GM23248 (cell line): ENCODE measurements at places on chromosomes 1 and 21.

DNA sequence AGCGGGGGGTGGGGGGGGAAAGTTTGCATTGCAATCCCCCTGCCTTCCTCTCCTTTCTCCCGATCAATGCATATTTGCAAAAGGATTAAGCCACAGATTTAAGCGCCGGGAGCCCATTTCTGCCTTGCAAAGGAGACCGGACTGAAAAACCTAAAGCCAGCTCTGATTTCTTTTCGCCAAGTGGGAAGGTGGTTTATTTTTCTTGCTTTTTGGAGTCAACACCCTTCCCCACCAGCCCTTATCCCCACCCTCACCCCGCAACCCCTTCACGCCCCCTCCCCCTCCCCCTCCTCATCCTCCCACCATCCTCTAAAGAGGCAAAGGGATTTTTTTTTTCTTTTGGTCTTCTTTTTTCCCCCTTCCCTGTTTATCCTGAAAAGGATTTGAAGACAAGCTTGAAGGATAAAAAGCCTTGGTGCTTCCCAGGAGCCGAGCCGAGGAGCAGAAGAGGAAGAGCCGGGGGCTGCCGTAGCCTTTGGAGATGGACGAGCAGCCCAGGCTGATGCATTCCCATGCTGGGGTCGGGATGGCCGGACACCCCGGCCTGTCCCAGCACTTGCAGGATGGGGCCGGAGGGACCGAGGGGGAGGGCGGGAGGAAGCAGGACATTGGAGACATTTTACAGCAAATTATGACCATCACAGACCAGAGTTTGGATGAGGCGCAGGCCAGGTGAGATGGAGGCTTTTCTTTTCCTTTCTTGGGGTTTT is 513 bp downstream of the PBX1 start:
- DNase-seq = peak; percentile 60
- peak overlapping the region; percentile 65 for H3K27ac ChIP-seq
- H3K36me3 ChIP-seq = no peaks in the 10 kb centered on the region
- peak overlapping the region; percentile 84 for H3K4me3 ChIP-seq
- H3K4me1 ChIP-seq = no peaks in the 10 kb centered on the region

DNA sequence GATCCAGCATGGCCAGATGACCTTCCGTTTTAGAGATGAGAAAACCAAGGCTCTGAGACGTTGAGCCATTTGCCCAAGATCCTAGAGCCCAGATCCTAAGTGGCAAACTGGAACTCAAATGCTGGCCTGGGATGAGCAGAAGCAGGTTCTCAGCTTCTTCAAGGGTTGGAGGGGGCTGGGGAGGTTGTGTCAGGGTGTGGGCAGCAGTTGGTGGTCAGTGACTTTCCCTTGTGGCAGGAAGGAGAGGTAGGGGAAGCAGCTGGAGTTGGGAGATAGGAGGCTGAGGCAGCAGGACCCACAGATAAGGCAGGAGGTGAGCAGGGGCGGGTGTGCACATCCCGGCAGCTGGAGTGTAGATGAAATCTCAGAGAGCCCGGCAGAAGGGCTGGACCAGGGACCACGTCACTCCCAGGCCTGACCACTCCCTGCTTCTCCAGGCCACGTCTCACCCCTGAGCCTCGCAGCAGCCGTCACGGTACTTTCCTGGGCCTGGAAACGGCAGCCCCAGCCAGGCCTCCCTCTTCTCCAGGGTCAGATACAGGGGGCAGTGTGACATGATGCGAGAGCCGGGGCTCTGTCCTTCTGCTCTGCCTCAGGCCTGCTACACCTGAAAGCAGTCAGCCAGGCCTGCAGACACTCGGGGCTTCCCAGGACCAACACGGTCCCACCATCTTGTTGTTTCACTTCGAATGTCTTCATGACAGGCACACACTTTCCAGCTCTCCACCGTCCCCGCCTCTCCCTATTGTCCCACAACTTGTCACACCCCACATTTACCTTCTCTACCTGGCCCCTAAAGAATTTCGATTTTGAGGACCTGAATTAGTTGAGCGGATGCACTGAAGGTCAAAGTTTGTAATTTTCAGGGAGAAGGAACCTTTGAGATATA is 11.5 kb upstream of the LAPTM5 start:
- no peak for DNase-seq
- no peaks in the 10 kb centered on the region for H3K4me1 ChIP-seq
- no peak overlapping the region for H3K4me3 ChIP-seq
- no peak overlapping the region for H3K27ac ChIP-seq

GRCh38 chr1:204463125-204464060 is 31.2 kb downstream of the PIK3C2B start:
- DNase-seq = peak; percentile 52
- no peak overlapping the region for H3K27ac ChIP-seq
- H3K36me3 ChIP-seq = no peaks in the 10 kb centered on the region
- H3K4me1 ChIP-seq = no peaks in the 10 kb centered on the region
- peaks cover 6% of the 10 kb centered on the region for H3K27me3 ChIP-seq
- H3K4me3 ChIP-seq = no peak overlapping the region

GRCh38 chr1:47755101-47755990 is 241.8 kb downstream of the TRABD2B start:
- H3K4me3 ChIP-seq = no peak overlapping the region
- peak; percentile 8 for DNase-seq
- no peaks in the 10 kb centered on the region for H3K36me3 ChIP-seq
- no peak overlapping the region for H3K27ac ChIP-seq
- no peaks in the 10 kb centered on the region for H3K4me1 ChIP-seq

GRCh38 chr1:61435226-61435625 is 289.7 kb downstream of the TM2D1 start:
- DNase-seq = no peak
- H3K27me3 ChIP-seq = no peaks in the 10 kb centered on the region
- no peaks in the 10 kb centered on the region for H3K36me3 ChIP-seq
- no peak overlapping the region for H3K27ac ChIP-seq
- no peak overlapping the region for H3K4me3 ChIP-seq

DNA sequence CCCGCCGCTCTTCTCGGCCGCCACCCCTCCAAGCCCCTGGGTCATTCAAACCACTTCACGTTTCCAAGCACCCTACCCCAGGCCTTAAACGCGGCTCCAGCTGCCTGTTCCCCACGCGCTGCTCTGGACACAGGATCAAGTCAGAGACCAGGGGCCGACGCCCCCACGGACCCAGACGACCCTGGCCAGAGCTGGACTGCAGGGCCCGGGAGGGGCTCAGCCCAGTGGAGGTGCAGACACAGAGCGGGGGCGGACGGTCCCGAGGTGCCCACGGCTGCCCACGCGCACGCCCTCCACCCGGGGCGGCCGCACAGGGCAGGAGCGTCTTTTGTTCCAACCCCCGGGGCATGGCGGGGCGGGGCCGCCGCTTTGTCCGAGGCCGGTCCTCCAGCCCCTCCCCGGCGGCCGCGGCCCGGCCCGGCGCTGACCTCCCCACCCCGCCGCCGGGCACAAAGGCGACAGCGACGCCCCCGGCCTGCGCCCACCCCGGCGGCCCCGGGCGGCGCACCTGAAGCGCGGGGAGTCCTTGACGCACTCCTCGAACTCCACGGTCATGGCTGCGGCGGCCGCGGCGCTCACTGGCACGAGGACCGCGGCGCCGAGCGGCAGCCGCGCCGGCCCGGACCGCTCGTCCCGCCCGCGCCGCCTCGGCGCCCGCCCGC is 338 bp downstream of the ACAP3 start:
- DNase-seq = peak; percentile 67
- H3K4me1 ChIP-seq = peaks cover 22% of the 10 kb centered on the region
- peak overlapping the region; percentile 79 for H3K27ac ChIP-seq
- H3K4me3 ChIP-seq = peak overlapping the region; percentile 99
- H3K36me3 ChIP-seq = peaks cover 4% of the 10 kb centered on the region; the same call in 1 of the 2 replicates

GRCh38 chr1:116559304-116559761 is 11.5 kb downstream of the CD58 start:
- no peaks in the 10 kb centered on the region for H3K27me3 ChIP-seq
- H3K4me3 ChIP-seq = no peak overlapping the region
- no peaks in the 10 kb centered on the region for H3K36me3 ChIP-seq
- H3K4me1 ChIP-seq = peaks cover 17% of the 10 kb centered on the region
- no peak overlapping the region for H3K27ac ChIP-seq

DNA sequence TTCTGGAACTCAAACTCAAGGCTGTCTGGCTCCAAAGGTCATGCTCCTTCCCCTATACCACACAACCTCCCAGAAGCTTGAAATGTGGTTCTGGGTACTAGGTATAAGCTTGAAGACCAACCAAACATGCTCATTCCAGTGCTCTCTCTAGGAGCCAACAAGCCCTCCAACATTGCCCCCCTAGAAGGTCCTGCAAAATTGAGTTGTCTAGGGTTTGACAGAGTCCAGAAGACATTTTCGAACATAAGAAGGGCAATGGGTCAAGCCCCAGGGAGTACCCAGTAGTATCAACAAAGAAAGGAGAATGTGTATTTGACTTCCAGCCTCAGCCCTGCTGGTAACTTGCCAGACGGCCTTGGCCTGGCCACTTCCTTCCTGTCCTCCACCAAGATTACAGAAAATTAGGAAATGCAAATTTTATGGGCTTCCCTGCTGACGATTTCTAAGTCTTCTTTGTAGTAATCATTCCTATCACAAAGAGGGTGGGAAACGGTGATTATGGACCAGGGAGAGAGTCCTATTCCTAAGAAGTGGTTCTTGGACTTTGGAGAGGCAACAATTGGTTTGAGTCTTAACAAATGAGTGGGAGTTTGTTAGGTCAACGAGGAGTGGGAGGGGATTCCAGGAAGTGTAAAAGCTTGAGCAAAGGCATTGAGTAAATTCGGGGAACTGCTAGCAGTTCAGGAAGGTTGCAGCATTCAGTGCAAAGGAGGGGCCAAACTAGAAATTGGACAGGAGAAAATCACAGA is 18.7 kb upstream of the SLAMF1 start:
- no peaks in the 10 kb centered on the region for H3K36me3 ChIP-seq
- no peaks in the 10 kb centered on the region for H3K27me3 ChIP-seq
- H3K4me3 ChIP-seq = no peak overlapping the region
- H3K4me1 ChIP-seq = no peaks in the 10 kb centered on the region

DNA sequence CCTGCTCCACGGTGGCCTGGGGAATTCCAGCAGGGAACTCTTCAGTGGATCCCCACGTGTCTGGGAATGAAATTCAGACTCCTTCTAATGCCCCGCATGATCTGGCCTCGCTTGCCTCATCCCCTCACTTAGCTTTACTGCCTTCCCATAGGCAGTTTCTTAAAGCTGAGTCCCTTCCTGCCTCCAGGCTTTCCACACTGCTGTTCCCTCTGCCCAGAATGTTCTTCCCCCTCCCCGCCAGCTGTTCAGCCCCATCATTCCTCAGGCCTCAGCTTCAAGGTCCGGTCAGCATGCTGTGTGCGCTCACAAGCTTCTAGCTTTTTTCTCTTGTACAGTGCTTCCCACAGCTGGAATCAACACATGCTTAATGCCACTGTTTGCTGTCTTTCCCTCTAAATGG is 54.9 kb upstream of the WASF2 start:
- H3K4me1 ChIP-seq = peaks cover 59% of the 10 kb centered on the region
- DNase-seq = peak; percentile 56
- peak overlapping the region; percentile 93 for H3K27ac ChIP-seq
- H3K36me3 ChIP-seq = no peaks in the 10 kb centered on the region
- no peak overlapping the region for H3K4me3 ChIP-seq

DNA sequence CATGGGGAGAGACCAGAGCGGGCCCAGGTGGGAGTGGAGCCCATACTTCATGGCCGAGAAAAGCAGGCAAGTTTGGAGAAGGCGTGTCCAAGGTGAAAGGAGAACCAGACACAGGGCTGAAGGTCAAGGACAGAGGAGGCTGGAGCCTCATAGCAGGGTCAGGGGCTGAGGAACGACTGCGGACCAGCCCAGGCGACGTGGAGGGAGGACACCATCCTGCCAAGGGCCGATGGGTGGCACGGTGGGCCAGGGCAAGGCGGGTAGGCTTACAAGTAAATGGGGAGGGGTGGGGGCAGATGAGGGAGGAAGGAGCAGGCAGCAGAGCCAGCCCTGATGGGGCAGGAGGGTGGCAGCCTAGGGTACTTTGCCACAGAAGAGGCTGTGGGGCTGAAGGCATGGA is 18.2 kb upstream of the GPR153 start:
- H3K4me1 ChIP-seq = peaks cover 9% of the 10 kb centered on the region; the same call in 1 of the 2 replicates
- H3K4me3 ChIP-seq = no peak overlapping the region
- H3K27me3 ChIP-seq = no peaks in the 10 kb centered on the region
- DNase-seq = no peak
- H3K27ac ChIP-seq = no peak overlapping the region

GRCh38 chr1:63772876-63773275 is 941 bp upstream of the ROR1 start:
- H3K4me1 ChIP-seq = peaks cover 12% of the 10 kb centered on the region; the same call in 1 of the 2 replicates
- no peaks in the 10 kb centered on the region for H3K36me3 ChIP-seq
- no peak overlapping the region for H3K4me3 ChIP-seq
- no peaks in the 10 kb centered on the region for H3K27me3 ChIP-seq
- DNase-seq = no peak

GRCh38 chr1:230270185-230270558 is 156.0 kb downstream of the PGBD5 start:
- peaks cover 11% of the 10 kb centered on the region for H3K36me3 ChIP-seq
- H3K4me3 ChIP-seq = no peak overlapping the region
- no peak overlapping the region for H3K27ac ChIP-seq

GRCh38 chr1:36088265-36088576 is 471 bp upstream of the ADPRS start:
- no peaks in the 10 kb centered on the region for H3K27me3 ChIP-seq
- H3K4me3 ChIP-seq = peak overlapping the region; percentile 78
- H3K4me1 ChIP-seq = peaks cover 5% of the 10 kb centered on the region; the same call in 1 of the 2 replicates
- peaks cover 7% of the 10 kb centered on the region for H3K36me3 ChIP-seq
- H3K27ac ChIP-seq = no peak overlapping the region
- DNase-seq = no peak

DNA sequence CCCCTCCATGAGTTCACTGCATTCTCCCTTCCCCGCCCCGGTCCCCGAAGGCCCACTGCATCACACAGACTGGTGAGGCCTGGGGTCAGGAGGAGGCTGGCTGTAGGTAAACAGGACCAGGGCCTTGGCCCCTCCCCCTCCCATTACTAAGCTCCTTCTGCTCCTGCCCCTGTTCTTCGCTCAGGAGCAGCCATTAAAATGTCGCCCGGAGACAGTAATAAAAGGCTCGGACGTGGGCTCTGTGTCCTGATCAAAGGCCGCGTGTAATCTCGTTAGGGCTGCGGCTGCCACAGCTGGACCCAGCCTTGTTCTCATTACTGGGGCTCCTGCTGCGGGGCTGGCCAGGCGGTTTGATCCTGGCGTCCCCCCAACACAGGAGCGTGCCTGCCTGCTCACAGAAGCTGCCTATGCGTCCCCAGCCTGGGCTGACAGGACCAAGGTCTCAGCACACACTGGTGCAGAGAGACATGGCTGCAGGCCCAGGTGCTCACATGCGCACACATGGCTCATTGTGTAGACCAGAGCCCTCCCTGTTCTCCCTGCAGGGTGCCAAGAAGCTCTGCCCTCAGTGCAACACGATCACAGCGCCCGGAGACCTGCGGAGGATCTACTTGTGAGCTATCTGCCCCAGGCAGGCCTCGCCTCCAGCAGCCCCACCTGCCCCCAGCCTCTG is 24.0 kb downstream of the TMEM53 start:
- H3K4me1 ChIP-seq = peaks cover 8% of the 10 kb centered on the region
- H3K27ac ChIP-seq = no peak overlapping the region
- H3K36me3 ChIP-seq = no peaks in the 10 kb centered on the region
- no peaks in the 10 kb centered on the region for H3K27me3 ChIP-seq
- DNase-seq = no peak

- no peaks in the 10 kb centered on the region for H3K36me3 ChIP-seq
- peaks cover 28% of the 10 kb centered on the region for H3K4me1 ChIP-seq
Observed at GRCh38 chr1:119648620-119649004, 546 bp upstream of the ZNF697 start.

GRCh38 chr1:201493757-201494617 is 12.9 kb downstream of the CSRP1 start:
- H3K36me3 ChIP-seq = peaks cover 45% of the 10 kb centered on the region
- H3K27me3 ChIP-seq = no peaks in the 10 kb centered on the region
- no peak overlapping the region for H3K4me3 ChIP-seq
- DNase-seq = no peak
- peaks cover 48% of the 10 kb centered on the region for H3K4me1 ChIP-seq

- no peaks in the 10 kb centered on the region for H3K36me3 ChIP-seq
- DNase-seq = peak; percentile 36
- H3K27ac ChIP-seq = no peak overlapping the region
- H3K4me1 ChIP-seq = peaks cover 41% of the 10 kb centered on the region
- no peaks in the 10 kb centered on the region for H3K27me3 ChIP-seq
Observed at GRCh38 chr1:117096951-117097408, 24.6 kb downstream of the TRIM45 start.
